Activated naive CD8-positive, alpha-beta T cell treated with anti-CD3 and anti-CD28 coated beads, Interleukin-2, amount 50 U/mL, for 24 hours (primary cell): ENCODE measurements at places on chromosomes 11 and 22.

GRCh38 chr11:108302121-108302785, 79.4 kb downstream of the ATM start:
- peaks cover 42% of the 10 kb centered on the region for H3K4me1 ChIP-seq
- peaks cover 38% of the 10 kb centered on the region for H3K36me3 ChIP-seq
- H3K27me3 ChIP-seq: no peaks in the 10 kb centered on the region
- no peak overlapping the region for H3K4me3 ChIP-seq
- H3K27ac ChIP-seq: peak overlapping the region; percentile 37

GRCh38 chr11:123559523-123559955, 94.9 kb downstream of the SCN3B start:
- peaks cover 3% of the 10 kb centered on the region for H3K27me3 ChIP-seq
- peak overlapping the region; percentile 77 for H3K4me3 ChIP-seq
- H3K27ac ChIP-seq: no peak overlapping the region
- H3K4me1 ChIP-seq: peaks cover 17% of the 10 kb centered on the region
- H3K36me3 ChIP-seq: no peaks in the 10 kb centered on the region

DNA sequence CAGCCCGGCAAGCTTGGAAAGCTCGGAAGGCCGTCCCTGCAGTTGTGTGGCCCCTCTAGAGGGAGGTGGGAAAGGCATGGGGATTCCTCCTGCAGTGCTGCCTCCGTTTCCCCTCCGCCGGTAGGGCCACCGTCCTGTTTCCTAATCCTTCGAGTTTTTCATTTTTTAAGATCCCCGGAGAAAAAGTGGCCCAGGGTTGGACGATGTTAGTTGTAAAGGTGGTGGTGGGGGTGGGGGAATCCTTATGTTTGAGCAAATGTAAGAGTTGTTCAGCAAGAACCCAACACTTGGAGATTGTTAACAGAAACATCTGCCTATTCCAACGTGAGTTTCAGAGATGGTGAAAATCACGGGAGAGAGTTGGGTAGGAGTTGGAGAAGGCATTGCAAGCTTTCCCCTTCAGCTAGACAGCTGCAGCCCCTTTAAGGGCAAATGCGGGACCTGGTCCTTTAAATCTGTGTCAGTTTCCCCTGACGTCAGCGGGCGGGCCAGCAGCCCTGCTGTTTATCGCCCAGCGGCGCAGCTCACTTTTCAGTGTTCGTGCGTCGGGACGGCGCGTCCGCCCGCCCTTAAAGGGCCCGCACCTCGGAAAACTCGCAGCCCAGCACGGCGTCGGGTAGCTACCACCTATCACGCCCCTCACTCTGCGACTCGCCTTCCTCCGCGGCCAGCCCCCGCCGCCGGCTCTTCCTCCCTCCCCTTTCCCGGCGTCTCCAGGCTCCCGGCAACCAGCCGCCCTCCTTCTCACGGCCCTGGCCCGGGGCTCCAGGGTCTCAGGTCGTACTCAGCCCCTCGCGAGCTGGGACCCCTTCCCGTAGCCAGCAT, at the start of gene SIDT2:
Gene SIDT2, plus strand, starts transcription at position 534 of the 825 bp plus-strand sequence. CDS start 521 bp downstream, outside the sequence.
- peak within 1 kb of the TSS; percentile 85 for H3K4me3 ChIP-seq
- DNase-seq: peak; percentile 91
- H3K36me3 ChIP-seq: peaks cover 2% of the 10 kb centered on the region
- H3K27me3 ChIP-seq: no peaks in the 10 kb centered on the region
- H3K4me1 ChIP-seq: peaks cover 29% of the 10 kb centered on the region

GRCh38 chr11:35740061-35740799, 77.7 kb downstream of the TRIM44 start:
- H3K4me3 ChIP-seq: no peak overlapping the region
- H3K27ac ChIP-seq: no peak overlapping the region
- peaks cover 8% of the 10 kb centered on the region for H3K4me1 ChIP-seq
- DNase-seq: no peak
- H3K27me3 ChIP-seq: no peaks in the 10 kb centered on the region

DNA sequence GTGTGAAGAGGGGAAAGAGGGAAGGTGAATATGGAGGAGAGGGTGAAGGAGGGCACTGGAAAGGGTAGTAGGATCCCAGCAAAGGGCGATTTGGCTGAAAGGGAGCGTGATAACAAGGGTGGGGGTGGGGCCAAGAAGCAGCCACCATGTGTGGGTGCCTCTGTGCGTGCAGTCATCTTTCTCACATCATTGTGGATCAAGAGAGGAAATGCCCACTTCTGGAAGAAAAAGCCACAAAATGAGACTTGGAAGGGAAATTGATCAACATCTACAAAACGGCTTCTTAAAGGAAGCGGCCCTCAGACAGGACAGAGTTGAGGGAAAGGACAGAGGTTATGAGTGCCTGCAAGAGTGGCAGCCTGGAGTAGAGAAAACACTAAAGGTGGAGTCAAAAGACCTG, 1.2 kb upstream of the CXCR5 start:
- H3K4me1 ChIP-seq: peaks cover 76% of the 10 kb centered on the region
- H3K36me3 ChIP-seq: peaks cover 4% of the 10 kb centered on the region
- no peak for DNase-seq
- peak overlapping the region; percentile 59 for H3K4me3 ChIP-seq
- H3K27ac ChIP-seq: peak overlapping the region; percentile 87
- no peaks in the 10 kb centered on the region for H3K27me3 ChIP-seq

DNA sequence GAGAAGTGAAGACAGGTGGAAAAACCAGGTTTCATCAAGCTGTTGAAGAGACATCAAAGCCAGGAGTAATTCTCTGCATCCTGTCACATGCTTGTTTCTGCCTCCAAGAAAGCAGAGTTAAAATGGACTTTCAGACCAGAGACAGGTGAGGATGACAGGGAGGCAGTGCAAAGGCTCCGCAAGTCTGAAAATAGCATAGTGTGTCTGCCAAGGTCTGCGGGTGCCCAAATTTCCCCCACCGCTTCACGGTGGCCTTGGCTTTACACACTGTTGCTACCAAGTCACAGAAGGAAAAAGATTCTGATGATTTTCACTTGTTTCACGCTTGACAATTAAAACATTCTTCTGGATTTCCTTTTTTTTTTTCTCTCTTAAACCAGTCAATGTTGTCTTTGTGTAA, 44.2 kb downstream of the SNX19 start:
- no peaks in the 10 kb centered on the region for H3K27me3 ChIP-seq
- no peak for DNase-seq
- H3K36me3 ChIP-seq: peaks cover 24% of the 10 kb centered on the region
- H3K4me3 ChIP-seq: no peak overlapping the region
- H3K27ac ChIP-seq: no peak overlapping the region
